SK-MEL-5 (cell line): ENCODE measurements at places on chromosomes 16 and 17. TPM values are rescaled to one million over a fixed set of nuclear protein-coding genes. Genes with fewer than 3 reads are reported as not detected.

Gene ASB16
- total RNA-seq = not detected in 2 replicates

Gene SCPEP1
- total RNA-seq = 124 and 141 TPM in 2 replicates

Gene PRSS22
- total RNA-seq = not detected in 2 replicates

Gene OTOP3
- not detected in 2 replicates for total RNA-seq

Gene CFAP119
- total RNA-seq = 0.05 and 1.8 TPM in 2 replicates

Gene SREBF1
- 75.8 and 77.3 TPM in 2 replicates for total RNA-seq

Gene KRTAP17-1
- total RNA-seq = not detected in 2 replicates

Gene FOXN1
- total RNA-seq = not detected in 2 replicates

Gene INCA1
- total RNA-seq = 0.16 and 0.24 TPM in 2 replicates

Gene SLC5A11
- 0.05 TPM in 1 of 2 replicates, not detected in the other for total RNA-seq

Gene C16orf92
- total RNA-seq = not detected in 2 replicates

Gene WDR45B
- 75.5 and 78.4 TPM in 2 replicates for total RNA-seq

Gene ADAM11
- 7.6 and 8.6 TPM in 2 replicates for total RNA-seq

- DNase-seq = no peak
Observed at GRCh38 chr17:40325156-40326013, 16.4 kb downstream of the RARA start.

- DNase-seq = peak; percentile 6
Observed at GRCh38 chr16:87457061-87457611, 35.7 kb downstream of the ZCCHC14 start.

DNA sequence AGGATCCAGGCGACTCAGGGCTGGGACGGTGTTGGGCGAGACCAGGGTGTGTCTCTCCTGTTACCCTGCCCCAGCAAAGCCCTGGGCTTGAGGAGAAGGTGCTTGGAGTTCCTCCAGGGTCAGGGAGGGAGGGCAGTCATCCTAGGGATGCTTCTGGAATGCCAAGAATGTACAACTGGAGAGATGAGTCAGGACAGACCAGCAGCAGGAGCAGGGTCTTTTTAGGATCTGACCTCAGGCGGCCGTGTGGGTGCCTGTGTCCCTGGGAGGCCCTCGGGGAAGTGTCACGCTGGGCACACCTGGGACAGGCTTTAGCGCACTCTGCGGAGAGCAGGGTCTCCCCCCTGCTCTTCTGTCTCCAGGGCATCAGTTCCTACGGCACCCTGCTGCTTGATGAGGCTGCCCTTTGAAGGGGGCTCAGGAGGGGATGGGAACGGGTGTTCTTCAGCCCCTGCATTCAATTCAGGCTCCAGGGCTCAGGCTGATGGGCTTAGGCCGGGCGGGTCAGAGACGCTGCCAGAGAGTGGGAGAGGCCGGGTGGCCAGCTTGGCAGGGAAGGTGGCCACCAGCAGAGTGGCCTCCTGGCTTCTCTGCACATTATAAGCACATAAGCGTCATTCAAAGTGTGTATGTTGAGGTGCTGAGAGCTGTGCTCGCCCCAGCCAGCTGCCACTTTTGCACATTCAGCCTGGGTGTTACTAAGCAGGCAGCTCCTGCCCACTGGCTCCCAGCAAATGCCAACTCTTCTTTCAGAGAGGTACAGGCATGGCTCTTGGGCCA lies 8.4 kb upstream of the MTSS2 start:
- no peak for DNase-seq

DNA sequence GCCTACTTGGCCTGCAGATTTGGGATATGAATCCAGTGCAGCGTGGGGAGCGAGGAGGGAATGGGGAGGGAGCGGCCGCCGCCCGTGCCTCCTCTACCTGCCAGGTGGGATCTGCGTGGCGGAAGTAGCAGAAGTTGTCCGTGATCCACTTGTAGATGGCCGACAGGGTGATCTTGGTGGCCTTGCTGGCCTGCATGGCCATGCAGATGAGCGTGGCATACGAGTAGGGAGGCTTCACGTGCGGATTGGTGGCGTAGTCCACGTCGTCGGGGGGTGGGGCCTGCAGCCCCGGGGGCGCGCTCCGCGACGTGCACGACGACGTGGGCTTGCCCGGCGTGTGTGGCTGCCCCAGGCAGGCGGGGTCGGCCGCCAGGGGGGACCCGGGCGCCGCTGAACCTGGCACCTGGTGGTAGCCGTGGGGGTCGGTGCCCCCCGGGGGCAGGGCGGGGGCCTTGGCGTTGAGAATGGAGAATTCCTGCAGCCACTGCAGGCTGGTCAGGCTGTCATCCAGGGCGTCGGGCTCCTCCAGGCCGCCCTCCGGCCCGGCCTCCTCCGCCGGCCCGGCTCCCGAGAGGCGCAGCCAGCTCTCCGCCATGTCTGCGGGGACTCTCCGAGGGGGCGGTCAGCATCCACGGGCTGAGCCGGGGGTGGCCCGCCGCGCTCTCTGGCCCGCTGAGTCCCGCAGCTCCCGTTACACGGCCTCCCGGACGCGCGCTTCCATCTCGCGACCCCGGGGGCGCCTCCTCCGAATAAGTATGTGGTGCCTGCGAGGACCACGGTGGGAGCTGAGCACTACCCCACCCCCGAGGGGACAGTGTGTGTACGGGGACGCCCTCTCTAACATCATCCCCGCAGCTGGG lies 1.0 kb downstream of the FOXJ1 start:
- DNase-seq = no peak

DNA sequence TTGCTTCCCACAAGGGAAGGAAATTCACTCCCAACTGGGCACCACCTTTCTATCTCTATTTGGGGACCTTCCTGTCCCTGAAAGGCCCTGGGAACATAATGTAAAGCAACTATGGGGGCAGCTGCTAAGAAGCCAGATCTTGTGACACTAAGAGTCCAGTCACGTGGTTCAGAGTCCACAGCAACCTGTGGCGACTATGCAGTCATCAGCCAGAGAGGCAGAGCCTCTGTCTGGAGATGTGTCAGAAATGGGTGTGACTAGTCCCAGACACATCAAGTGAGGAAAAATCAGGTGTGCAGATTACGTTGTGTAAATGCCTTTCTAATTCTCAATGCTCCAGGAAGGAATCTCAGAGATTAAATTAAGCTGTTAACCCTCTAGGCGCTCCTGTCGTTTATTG lies 26.6 kb upstream of the SKAP1 start:
- no peak for DNase-seq

- DNase-seq = no peak
Observed at GRCh38 chr17:9887508-9887907, 17.6 kb downstream of the RCVRN start.

DNA sequence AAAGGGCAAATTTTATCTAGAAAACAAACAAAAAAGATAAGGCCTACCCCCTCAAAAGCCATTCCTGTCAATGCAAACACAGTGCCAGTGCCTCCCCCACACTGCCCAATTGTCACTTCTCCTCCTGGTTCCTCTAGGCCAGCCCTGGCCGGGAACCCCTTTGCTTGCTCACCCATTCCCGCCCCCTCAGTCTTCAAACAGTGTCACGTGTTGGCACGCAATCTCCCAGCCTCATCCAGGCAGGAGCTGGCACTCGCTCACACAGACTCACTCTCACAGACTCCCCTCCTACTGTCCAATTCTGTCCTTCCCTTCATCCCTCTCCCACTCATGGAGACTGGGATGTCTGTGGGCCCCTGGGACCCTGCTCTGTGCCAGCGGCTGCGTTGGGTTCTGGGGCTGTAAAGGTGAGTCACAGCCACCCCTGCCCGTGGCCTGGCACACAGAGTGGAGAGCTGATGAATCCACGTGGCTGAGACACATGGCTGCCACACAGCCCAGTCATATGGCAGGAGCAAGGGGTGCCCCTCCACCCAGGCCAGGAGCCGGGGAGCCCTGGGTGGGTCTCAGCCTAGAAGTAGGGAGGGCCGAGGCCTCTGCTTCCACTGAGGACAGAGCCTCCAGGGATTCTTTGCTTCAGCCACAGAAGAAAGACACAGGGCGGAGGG lies 54.8 kb downstream of the VAC14 start:
- no peak for DNase-seq

DNA sequence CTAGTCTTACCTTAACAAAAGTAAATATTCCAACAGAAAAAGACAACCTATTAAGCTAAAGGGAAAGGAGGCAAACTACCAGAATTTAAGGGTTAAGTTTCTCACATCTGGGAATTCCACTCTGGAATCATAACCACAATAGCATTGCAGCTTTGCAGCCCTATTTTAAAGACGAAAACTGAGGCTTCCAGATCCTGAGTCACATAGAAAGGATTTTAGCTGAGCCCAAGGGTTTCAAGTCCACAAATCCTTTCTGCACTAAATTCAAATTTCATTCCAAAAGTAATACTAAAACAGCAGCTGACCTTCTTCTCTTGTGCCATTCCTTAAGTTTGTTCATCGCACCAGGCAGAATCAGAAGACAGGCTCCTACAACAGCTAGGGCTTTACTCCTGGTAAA lies 17.8 kb downstream of the XYLT1 start:
- no peak for DNase-seq

GRCh38 chr16:97822-98221 lies 19.8 kb downstream of the MPG start:
- no peak for DNase-seq

- no peak for DNase-seq
Observed at GRCh38 chr16:83515395-83515794, 292.4 kb upstream of the HSBP1 start.

GRCh38 chr17:80873307-80873951 lies 118.2 kb upstream of the CHMP6 start:
- DNase-seq = no peak

- no peak for DNase-seq
Observed at GRCh38 chr17:1201132-1201702, 21.4 kb upstream of the ABR start.

DNA sequence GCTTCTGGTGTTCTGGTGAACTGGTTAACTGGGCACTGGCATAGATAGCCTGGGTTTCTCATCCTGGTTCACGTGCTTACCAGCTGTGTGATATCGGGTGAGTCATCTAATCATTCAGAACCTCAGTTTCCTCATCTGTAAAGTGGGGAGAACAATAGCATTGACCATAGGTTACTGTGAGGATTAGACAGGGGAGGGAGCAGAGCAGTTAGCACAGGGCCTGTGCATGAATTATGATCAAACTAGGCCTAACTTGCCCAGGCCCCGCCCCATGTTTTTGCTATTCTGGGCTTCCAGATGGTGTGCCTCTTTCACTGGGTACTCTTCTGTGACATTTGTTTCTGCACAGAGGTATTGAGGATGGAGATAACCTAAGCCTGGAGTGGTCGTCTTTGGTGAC lies 4.6 kb upstream of the KLHL36 start:
- DNase-seq = no peak

DNA sequence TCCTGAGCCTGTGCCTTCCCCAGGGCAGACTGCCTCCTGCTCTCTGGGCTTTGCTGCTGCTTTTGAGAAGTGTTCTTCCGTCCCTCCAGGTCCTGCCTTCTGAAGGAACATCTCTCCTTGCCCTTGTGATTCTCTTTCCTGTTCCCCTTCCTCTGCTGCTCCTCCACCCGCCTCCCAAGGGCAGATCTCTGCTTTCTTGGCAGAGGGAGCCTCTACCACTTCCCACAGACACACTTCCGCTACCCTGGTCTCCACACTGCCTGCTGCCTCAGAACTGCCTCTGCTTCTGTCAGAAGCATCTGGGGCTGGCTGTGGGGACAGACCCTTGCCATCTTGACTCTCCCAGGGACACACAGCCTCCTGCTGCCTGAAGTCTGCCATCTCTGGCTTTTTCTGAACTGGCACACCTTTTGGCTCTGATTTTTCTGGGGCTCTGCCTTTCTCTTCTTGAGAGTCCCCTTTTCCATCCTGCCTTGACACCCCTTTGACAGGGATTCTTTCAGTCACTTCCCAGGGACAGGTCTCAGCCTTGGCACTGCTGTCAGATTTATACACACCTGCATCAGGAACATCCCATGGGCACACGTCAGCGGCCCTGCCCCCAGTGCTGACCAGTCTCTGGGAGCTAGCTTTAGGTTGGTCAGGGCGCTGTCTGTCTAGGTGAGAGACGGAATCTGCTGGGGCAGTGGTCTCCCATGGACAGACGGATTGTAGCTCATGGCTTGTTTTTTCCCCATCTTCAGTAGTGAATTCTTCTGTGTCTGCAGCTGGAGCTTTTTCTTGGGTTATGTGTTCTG lies 16.6 kb downstream of the GPR179 start:
- no peak for DNase-seq

- DNase-seq = no peak
Observed at GRCh38 chr17:48045316-48046001, 2.7 kb upstream of the NFE2L1 start.

- peak; percentile 41 for DNase-seq
Observed at GRCh38 chr16:4360538-4361021, 9.5 kb upstream of the PAM16 start.

DNA sequence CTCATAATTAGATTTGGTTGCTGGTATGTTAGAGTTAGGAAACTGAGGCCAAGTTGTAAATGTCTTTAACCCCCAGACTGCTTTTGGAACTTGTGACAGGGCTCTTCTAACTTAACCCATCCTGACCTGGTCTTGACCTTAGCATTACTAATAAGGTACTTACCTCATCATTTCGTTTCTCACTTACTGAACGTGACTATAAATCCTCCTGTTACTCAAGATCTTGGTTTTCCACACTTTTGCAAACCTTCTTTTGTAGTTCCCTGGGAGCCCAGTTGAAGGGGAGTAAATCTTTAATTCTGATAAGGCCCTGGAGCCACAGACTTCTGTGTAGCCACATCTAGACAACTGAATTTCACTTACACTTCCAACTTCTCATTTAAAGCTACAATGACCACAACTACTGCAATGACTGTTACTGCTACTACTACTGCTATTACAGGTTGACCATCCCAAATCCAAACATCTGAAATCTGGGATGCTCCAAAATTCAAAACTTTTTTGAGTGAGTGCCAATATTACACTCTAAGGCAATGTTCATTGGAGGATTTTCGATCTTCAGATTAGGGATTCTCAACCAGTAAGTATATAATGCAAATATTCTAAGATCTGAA lies 248.8 kb upstream of the TBX2 start:
- DNase-seq = no peak

DNA sequence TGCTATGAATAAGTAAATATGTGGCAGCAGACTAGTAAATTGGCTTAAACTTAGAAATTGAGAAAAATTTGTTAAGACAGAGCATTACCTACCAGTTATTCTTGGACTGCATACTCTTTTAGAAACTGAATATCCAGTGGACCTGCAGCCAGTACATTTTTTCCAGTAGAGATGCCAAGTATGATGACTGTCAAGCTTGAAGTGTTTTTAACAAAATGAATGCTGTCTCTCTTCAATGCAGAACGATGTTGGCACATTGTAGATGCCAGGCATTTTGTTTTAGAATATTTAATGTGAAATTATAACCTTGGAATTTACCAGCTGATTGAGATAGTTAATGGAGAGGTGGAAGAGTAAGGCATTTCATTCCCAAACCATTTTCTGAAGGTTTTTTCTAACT lies 52.5 kb downstream of the NFAT5 start:
- no peak for DNase-seq

GRCh38 chr16:73058221-73058615 lies 10.3 kb upstream of the ZFHX3 start:
- DNase-seq = peak; percentile 20

DNA sequence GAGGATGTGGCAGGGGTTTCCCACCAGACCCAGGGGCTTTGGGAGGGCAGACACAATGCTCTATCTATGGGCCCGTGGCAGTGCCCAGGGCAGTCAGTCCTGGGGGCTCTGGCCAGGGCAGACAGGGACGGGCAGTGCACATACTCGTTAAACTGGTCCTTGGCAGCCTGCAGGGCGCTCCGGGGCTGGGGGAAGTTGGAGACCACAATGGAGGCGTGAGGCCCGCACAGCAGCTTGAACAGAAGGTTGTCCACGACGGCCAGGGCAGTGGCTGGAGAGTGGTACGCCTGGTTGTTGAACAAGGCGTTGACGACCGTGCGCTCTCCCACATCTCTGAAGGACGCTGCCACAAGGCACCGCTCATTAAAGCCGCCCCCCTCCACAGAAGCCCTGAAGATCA lies 18.6 kb upstream of the RNPS1 start:
- no peak for DNase-seq
